ENCODE measurements at places on chromosomes 7 and 10.

GRCh38 chr7:70479153-70480021 is 652.6 kb upstream of the GALNT17 start:
- no peak for DNase-seq

GRCh38 chr10:28151636-28152035 is 151.2 kb downstream of the MPP7 start:
- DNase-seq = no peak

DNA sequence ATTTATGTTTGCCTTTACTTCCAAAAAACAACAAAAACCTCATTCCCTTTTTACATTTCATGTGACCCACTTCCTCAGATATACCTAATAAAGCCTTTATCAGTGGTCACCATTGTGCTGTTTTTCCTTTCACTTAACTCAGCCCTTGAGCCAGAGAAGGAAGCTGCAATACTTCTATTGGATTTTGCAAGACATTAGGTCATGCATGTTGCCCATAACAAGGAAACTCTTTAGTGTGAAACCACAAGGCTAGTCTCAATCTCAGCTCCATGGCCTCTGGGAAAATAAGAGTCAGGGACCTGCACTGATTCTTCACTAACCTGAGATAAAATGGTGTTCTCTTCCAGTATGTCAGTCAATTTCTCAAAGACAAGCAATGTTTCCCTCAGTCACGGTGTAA is 27.8 kb downstream of the STEAP4 start:
- no peak for DNase-seq

GRCh38 chr7:30286749-30287148 is 2.4 kb downstream of the ZNRF2 start:
- DNase-seq = no peak

DNA sequence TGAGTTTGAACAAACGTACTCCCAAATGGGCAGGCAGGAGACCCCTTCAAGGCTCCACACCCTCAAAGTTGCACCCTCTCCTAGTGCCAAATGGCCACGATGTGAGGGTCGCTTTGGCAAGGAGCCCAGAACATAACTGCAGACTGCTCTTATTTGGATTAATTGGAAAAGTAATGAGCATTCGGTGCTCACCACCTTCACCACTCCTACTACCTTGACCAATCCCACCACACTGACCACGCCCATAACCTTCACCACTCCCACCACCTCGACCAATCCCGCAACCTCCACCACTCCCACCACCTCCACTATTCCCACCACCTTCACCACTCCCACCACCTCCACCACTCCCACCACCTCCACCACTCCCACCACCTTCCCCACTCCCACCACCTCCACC is 94.7 kb upstream of the PAX2 start:
- no peak for DNase-seq

- DNase-seq = no peak
Measured at GRCh38 chr10:17847585-17848296, 38.6 kb downstream of the MRC1 start.

- DNase-seq = no peak
Measured at GRCh38 chr7:32357535-32358277, 132.5 kb downstream of the LSM5 start.

DNA sequence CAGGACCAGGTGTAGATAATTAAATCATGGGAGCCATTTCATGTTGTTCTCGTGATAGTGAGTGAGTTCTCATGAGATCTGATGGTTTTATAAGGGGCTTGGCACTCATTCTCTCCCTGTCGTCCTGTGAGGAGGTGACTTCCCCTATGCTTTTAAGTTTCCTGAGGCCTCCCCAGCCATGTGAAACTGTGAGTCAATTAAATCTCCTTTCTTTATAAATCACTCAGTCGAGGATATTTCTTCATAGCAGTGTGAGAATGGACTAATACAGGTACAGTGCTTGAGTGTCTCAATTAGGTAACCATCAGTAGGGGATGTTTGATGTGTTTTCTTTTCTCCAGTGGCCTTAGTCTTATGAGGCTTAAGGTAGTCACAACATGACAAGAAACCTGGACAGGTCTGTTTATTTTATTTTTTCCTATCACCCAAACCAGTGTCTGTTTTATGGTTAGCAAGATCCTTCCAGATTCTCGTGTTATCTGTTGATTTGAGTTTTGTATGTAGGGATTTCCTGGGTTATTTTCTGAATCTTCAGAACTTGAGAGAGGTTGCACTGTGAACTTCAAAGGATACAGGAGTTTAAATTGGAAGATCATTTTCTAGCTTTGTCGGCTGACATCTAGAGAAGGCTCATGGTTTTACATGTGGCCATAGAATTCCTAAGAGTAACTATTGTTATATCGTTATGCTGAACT is 32.1 kb downstream of the UMAD1 start:
- no peak for DNase-seq

GRCh38 chr7:125326666-125327255 is 397.1 kb upstream of the POT1 start:
- DNase-seq = no peak

DNA sequence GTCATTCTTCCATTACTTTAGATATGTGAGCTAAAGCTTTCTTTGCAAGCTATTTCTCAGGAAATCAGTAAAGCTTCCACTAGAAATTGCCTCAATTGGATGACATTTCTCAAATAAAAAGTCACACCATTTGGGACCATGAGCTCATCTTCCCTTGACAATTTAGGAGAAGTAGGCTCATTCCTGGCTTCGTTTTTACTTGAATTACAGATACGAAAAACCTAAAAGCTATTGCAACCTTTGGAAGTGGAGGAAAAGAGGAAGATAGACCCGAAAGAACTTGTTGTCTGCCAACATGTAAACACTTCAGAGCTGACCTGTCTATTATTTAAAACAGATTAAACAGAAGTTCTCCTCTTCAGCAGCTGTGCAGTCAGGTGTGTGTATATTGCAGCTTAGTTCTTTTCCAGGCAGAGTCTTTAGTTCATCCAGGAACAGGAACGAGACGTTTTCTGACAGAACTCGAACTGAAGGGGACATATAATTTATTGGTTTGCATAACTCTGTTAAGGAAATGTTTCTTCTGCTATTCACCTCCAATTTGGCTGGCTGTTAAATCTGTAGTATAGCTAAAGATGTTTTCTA is 43.1 kb upstream of the ST8SIA6 start:
- no peak for DNase-seq

GRCh38 chr7:68216051-68216450 is 1219.4 kb downstream of the TYW1 start:
- no peak for DNase-seq

DNA sequence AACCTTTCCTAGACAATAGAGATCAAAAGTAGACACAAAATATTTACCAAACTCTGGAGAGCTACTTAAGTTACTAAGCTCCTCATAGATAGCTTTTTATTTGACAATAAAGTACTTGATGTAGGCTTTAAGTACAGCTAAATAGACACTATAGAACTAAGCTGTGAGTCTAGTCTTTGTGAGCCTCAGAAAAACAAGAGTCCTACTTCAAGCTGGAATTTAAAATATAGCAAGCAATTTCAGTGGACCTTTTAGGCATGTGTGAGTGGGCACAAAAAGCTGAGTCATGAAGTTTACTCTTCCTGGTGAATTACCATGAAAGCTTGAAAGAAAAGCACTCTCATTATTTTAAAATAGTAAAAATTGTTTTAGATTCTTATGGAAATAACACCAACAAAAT is 76.1 kb downstream of the ADD3 start:
- DNase-seq = no peak

DNA sequence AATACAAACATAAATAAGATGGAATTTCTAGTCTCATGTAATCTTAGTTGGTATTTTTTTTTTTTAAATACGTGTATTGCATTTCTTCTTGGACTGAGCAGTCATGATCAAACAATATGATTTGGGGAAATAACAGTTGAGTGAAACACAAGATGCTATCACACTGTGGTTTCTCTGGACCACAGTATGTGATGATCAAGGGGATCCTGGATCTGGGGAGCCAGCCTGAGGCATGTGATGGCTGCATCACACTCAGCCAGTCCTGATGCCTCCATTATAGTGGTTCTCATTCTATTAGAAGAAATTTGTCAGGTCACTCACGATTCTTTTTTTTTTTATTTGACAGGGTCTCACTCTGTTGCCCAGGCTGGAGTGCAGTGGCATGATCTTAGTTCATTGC is 495.9 kb upstream of the POT1 start:
- no peak for DNase-seq

DNA sequence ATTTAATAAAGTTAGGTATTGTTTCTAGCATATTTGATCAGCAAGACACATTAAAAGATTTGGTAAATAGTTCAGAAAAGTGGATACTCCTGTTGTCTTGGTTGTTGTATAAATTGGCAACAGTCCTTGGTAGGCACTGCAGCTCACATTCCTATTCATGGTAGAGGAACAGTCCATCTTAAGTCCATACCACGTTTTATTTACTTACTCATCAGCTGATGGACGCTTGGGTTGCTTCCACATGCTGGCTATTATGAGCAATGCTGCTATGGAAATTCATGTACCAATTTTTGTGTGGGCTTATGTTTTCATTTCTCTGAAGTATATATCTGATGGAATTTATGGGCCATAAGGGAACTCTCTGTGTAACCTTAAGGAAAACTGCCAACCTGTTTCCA is 43.3 kb downstream of the C10orf120 start:
- no peak for DNase-seq

DNA sequence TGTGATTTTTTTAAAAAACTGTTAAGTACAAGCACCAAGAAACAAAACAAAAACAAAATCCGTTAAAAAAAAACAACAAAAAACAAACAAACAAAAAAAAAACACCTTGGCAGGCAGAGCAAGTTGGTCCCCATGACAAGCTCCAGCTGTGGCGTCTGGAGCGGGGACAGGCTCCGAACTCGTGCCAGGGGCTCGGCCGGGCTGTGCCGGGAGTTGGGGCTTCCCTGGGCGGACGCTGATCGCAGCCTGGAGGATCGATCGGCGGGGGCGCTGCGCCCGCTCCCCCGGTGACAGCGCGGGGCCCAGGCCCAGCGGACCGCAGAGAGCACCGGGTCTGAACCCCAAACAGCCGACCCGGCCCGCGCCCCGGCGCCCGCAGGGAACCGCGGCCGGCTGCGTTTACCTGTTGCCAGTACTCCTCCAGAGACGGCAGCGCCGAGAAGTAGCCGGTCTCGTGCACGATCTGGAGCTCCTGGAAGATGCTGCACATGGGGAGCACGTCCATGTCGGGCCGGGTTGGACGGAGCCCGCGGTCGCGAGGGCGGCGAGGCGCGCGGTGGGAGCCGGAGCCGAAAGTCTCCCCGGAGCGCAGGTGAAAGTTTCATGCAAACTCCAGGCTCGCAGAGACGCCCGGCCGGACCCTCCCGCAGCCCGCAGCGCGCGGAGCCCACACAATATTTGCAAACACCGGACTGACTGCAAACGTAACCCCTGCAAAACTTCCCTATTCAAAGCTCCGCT is at the start of gene KLF6:
Gene KLF6 (minus strand): TSS at position 700 of the 741 bp plus-strand sequence. CDS start 195 bp downstream, at position 505.
- no peak for DNase-seq

DNA sequence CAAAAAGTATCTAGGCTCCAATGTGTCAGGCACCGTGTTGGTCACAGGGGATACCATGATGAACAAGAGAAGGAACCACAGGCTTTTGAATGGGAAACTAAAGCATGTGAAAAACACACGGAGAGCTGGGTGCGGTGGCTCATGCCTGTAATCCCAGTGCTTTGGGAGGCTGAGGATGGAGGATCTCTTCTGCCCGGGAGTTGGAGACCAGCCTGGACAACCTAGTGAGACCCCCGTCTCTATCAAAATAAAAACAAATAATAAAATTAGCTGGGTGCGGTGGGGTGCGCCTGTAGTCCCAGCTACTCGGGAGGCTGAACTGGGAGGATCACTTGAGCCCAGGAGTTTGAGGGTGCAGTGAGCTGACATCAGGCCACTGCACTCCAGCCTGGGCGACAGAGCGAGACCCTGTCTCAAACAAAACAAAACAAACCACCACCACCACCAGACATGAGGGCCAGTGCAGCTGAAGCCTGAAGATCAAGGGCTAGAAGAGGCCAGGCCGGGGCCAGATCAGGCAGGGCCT is 611 bp upstream of the COPS6 start:
- no peak for DNase-seq

DNA sequence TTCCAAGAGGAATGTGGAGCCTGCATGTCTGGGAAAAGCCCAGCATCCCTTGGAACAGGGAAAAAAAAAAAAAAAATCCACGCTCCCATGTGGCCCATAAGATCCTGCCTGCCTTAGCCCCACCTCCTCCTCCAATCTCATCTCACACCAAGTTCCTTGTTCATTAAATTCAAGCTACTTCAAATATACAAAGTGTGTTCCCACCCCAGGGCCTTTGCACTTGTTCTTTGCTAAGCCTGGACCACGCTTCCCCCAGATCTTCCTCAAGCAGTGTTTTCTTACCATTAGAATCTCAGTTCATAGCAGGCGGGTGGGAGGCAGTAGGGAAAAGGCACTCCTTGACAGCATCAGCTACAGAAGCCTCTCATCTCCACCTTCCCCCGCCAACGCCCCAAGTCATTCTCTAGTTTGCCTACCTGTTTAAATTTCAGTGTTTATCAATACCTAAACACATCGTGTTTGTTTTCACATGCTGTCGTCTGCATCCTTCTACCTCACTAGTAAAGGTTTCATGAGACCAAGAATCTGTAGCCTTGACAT is 262.8 kb downstream of the FGFR2 start:
- DNase-seq = no peak

- no peak for DNase-seq
Measured at GRCh38 chr10:113965683-113966082, 78.0 kb upstream of the ADRB1 start.

GRCh38 chr10:75513292-75513885 is 82.0 kb downstream of the LRMDA start:
- DNase-seq = no peak

DNA sequence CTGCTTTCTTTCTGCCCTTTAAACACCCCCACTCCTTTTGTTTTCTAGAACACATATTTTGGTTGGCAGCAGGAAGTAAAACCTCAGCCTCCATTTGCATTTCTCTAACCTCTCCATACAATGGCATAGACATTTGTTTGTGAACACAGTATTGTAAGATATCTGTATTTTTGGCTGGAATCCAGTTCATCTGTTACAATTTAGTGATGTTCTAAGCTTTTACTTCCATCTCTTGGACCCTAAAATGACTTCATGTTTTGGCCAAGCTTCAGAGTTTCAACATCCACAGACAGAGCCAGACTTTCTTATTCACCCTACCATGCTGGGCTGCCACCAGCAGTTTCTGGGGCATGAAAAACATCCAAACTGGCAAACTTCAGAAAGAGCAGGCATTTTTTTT is 21.1 kb upstream of the AUTS2 start:
- DNase-seq = no peak

DNA sequence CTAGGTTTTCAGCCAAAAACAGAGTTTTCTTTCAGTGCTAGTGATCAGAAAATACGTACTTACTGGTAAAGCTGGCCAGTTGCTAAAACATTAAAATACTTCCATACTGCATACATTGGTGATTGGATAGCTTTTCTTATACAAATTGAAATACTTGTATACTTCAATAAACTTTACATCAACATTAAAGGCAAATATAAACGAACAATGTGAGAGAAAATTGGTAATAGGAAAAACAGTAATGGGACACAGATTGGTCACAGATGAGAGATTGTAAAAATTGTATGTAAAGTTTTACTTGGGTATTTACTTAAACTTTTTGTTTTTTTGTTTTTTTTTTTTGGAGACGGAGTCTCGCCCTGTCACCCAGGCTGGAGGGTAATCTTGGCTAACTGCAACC is 391.7 kb downstream of the TFEC start:
- DNase-seq = no peak

- DNase-seq = no peak
Measured at GRCh38 chr10:34351161-34351560, 463.9 kb downstream of the PARD3 start.

- no peak for DNase-seq
Measured at GRCh38 chr7:47654672-47655298, 72.9 kb upstream of the TNS3 start.

- no peak for DNase-seq
Measured at GRCh38 chr7:23981758-23982157, 271.7 kb downstream of the STK31 start.
